ENCODE measurements at places on chromosomes 16 and 17. TPM values are rescaled to one million over a fixed set of nuclear protein-coding genes. Genes with fewer than 3 reads are reported as not detected.

The ETV4 gene
- 2.9 TPM for total RNA-seq

The TMEM92 gene
- total RNA-seq = 0.33 TPM

The SLX4 gene
- 4.3 TPM for total RNA-seq

The CFAP119 gene
- 13.4 TPM for total RNA-seq

The CD300A gene
- total RNA-seq = 10.2 TPM

DNA sequence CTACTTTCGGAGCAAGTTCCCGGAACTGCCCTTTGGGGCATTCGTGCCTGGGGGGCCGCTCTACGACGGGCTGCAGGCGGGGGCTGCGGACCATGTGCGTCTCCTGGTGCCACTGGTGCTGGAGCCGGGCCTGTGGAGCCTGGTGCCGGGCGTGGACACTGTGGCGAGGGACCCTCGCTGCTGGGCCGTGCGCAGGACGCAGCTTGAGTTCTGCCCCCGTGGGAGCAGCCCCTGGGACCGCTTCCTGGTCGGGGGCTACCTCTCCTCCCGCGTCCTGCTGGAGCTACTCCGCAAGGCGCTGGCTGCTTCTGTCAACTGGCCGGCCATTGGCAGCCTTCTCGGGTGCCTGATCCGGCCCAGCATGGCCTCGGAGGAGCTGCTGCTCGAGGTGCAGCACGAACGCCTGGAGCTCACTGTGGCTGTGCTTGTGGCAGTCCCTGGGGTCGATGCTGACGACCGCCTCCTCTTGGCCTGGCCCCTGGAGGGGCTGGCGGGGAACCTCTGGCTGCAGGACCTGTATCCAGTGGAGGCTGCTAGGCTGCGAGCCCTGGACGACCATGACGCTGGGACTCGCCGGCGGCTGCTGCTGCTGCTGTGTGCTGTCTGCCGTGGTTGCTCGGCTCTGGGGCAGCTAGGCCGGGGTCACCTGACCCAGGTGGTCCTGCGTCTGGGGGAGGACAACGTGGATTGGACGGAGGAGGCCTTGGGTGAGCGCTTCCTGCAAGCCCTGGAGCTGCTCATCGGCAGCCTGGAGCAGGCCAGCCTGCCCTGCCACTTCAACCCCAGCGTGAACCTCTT lies 3.6 kb downstream of the MIEF2 start:
- no peak for DNase-seq

DNA sequence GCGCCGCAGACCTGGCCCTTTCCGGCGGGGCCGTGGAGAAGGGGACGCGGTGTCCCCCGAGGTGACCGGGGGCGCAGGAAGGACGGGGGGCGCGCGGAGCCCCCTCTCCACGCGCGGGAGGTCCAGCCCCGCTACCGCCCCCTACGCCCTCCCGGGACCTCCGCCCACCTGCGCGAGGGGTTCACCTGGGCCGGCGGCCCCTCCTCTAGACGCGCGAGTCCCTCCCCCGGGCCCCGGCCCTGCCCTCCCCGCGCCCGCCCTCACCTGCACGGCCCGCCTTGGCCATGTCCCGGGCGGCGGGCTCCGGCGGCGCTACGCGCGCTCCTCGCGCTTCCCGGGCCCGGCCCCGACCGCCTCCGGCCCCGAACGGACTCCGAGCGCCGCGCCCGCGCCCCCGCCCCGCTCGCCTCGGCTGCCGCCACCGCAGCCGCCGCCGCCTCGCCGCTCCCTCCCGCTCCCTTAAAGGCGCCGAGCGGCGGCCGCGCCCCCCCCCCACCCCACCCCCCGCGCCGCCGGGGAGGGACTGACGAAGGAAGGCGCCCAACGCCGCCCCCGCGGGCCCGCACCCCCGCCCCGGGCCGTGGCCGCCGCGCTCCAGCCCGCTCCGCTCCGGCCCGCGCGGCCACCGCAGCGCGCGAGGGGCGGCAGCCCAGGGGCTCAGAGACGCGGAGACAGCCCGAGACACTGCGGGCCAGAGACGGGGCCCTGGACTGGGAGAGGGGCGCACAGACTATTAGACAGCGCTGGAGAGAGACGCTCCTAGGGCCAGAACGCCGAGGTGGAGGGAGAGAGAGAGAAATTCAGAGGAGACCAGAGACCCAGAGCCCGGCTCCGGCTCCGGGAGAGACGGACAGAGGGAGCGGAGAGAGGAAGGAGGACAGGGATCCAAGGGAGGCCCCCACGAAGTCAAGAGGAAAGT lies at the start of gene PITPNM3:
PITPNM3 (minus strand) TSS at position 435 of the 919 bp plus-strand sequence; CDS start at position 286, 149 bp downstream.
- DNase-seq = no peak

DNA sequence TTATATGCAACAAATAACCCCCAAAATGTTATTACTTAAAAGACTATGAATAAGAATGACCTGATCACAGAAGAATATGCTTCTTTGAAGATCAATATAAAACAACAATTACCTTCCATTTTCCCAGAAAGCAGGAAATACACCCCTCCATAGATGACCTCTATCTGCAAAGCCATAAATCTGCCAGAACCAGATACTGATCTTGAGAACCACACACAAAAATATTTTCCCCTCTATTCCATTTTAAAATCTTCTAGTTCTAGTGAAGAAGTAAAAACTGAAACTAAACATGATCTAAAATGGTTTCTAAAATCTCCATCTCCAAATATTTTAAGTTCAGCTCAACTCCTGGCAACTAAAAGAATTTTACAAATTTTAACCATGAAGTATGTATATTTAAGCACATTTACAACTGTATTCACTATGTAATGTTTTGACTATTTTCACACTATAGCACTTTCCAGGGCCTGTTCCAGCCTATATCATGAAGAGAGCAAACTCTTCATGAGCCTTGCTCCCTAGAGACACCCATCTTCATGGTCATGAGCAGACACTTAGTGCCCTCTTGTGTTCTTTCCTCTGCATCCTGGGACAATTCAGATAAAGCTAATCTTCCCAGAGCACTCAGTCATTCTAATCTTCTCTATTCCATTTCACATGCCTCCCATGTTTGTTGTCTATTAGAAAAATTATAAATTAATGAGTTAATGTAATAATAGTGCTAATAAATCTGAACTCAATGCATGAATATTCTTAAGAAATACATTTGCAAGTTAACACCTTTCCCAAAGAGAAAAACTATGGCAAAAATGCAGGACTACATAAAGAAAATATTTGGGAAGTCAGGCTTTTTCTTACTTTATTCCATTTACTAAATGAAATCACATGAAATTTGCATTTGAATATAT lies 87.0 kb downstream of the HELZ start:
- DNase-seq = no peak

DNA sequence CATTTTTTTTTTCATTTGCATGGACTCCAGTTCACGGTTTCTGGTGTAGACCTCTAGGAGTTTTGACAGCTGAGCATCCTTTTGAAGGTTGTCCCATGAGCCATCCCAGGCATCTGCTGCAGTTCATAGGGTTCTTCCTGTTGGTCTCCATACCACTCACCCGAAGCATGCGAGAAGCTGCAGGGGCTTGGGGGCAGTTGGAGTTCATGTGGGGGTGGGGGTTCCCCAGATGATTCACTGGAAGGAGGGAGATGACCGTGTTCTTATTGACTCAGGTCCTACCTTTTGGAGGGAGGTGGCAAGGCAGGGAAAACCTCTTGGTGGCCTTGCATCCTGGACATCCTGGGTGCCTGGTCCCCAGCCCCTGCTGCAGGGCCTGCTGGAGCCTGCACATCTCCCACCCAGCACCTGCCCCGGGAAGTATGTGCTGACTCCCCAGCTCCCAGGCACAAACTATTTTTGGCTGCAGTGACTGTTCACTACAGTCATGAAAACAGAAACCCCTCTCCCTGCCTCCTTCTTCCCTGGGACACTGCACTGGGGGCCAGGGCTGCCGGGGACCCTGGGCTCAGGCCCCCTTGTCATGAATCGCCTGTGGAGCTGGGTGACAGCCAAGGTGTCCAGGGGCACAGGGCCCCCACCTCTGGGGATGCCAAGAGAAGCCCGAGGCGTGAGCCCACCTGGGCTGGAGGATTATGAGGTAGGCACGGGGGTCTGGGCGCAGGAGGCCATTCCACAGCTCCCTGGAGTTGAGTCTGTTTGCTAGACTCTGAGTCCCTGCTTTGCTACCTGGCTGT lies 64.9 kb upstream of the LGALS9 start:
- no peak for DNase-seq

GRCh38 chr16:46768809-46769208 lies 20.7 kb upstream of the MYLK3 start:
- no peak for DNase-seq

GRCh38 chr17:79677646-79678045 lies 53.1 kb upstream of the ENPP7 start:
- no peak for DNase-seq

- DNase-seq = no peak
These were observed 6.3 kb upstream of the CEP131 start for GRCh38 chr17:81228834-81229665.

- peak; percentile 78 for DNase-seq
These were observed at the start of gene LRRC59 for GRCh38 chr17:50397111-50397918. Gene LRRC59, minus strand, starts transcription at chr17:50397523. Its CDS starts 206 bp downstream, at chr17:50397317.

DNA sequence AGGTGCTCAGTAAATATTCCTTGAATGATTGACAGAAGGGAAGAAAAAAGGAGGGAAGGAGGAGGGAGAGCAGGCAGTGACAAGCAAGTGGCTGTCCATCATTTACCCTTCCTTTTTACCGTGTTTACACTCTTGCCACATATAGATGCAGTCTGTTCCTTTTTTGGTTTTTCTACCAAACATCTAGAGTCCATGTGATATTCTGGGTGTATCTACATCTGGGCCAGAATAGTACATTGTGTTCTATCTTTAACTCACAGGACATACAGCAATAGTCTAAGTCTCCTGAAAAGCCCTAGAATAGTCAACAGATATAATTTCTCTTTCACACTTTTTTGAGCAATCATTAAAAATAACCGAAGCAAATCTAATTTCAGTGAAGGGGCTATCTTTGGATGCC lies 33.5 kb downstream of the KCNJ2 start:
- DNase-seq = no peak

GRCh38 chr17:68468334-68468733 lies 11.0 kb upstream of the WIPI1 start:
- no peak for DNase-seq

DNA sequence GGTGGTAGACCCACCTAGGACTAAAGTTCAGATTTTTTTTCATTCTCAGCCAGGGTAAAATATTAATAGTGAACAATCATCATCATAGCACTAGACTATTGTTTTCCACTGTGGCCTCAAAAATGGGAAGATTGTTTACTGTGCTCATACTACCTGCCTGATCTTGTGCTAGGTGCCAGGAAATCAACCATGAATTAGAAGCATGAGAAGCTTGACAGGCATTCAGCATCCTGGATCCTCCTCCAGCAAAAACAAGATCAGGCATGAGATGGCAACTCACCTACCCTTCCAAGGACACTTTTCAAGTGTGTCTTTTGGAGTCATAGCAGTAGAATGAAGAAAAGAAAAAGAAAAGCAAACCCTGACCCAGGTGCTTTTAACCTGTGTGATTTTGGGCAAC lies 174.2 kb downstream of the CYLD start:
- DNase-seq = no peak

GRCh38 chr17:80763293-80763867 lies 218.7 kb downstream of the RPTOR start:
- no peak for DNase-seq

DNA sequence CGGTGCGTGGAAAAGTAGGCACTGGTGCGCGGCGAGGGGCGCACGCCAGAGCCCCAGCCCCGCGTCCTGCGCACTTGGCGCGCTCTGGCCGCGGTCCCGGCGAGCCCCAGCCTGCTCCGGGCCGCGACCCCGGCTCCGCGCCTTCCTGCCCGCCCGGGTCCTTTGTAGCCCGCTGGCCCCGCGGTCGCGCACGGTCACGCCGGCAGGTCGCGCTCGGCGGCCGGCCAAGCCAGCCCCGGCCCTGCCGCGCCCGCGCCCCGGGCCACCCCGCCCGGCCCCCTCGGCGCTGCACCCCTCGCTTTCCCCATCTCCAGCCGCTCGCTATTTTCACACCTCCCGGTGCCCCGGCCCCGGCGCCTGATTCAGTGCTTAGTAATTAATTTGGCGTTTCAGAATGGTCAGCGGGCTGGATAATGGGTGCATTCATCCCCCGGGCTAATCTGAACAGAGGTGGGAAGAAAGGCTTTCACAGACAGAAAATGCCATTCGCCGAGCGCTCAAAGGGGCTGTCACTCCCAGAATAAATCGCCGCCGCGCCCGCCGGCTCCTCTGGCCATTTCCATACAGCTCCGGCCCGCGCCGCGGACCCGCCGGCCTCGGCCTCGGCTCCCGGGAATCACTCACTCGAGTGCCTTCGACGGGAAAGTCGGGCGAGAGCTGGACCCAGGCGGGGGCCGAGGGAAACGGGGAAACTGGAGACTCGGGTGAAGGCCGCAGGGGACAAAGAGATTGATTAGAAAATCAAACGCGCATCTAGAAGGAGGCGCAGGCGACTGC lies 17.8 kb upstream of the NTN1 start:
- no peak for DNase-seq

DNA sequence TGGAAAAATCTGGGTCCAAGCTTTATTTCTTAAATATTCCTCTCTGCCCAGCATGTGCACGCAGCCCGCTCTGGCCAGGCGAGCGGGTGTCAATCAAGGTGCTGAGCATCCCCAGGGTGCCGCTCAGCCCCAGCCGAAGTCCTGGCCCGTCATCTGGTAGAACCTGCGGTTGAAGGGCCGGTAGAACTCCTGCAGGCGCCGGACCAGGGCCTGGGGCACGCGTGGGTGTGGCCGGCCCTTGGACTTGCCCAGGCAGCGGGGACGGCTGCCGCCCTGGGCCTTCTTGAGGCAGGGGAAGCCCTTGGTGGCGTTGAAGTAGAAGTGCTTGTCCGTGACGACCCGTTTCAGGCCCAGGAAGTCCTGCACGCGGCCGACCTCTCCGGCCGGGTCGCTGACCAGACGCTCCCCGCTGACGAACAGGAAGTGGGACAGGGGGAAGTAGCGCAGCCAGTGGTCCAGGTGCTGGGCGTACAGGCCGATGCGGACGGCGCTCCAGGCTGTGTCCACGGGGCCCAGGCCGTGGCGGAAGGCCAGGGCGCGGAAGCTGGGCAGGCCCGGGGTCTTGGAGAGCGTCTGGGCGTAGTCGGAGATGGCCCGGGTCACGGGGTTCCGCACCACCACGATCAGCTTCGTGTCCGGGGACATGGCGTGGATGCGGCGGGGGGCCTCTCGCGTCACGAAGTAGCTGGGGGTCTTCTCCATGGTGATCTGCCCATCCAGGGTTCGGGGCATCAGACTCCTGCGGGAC lies 6.6 kb downstream of the HS3ST6 start:
- DNase-seq = no peak

- no peak for DNase-seq
These were observed 121.7 kb downstream of the MYO1D start for GRCh38 chr17:32755045-32755805.

GRCh38 chr16:57147381-57148221 lies 38.2 kb downstream of the PSME3IP1 start:
- no peak for DNase-seq

DNA sequence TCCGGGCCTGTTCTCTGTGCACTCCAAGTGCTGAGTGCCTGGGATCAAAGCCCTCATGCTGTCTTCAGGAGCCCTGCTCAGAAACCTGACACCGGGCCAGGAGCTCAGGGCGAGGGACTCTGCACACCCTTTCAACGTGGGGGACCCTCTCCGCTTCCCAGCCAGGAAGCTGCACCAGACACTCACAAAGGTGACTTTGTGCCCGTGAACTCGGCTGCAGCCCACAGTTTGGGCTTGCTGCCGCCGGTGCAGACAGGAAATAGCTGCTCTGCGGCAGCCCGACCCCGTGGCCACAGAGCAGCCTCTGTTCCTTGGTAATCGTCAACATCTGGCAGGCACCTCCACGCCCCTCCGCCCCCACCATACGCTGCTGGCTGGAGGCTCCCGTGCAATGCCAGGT lies 93.4 kb upstream of the METRNL start:
- peak; percentile 81 for DNase-seq

- DNase-seq = no peak
These were observed 417.1 kb downstream of the XYLT1 start for GRCh38 chr16:17053536-17054160.

- no peak for DNase-seq
These were observed 79.0 kb downstream of the NETO2 start for GRCh38 chr16:47064775-47065174.
